Fibroblast of pulmonary artery (primary cell): ENCODE measurements at places on chromosomes 2 and 18.

DNA sequence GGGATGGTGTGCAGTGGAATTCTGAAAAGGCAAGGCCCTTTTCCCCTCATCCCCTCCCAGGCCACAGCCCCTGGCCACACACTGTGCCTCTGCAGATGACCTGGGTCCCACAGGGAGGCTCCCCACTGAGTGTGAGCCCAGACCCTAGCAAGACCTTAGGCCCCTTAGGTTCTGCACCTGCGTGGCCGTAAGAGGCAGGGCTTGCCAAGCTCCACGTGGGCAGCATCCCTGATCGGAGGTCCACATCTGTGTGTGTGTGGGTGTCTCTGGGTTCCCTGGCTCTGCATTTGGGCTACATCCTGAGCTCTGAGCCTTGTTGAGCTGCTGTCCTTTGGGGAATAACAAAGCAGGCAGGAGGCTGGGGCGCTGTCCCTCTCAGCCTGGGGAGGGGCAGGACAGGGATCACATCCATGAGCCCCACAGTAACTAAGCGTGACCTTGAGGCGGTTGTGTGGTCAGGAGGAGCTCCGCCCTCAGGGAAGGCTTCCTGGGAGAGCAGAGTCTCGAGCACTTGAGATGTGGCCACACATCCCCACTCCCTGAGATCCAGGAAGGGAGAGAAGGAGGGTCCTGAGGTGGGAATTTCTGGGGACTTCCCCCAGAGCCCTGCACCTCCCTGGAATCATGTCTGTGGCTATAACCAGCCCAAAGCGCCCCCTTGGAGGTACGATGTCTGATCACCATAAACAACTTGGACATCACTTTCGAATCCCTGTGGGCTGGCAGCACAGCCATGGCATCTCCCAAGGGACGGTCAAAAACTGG, 84.8 kb downstream of the STPG4 start:
- no peak for DNase-seq

GRCh38 chr2:223503746-223504145, 98.4 kb downstream of the SCG2 start:
- DNase-seq = no peak

DNA sequence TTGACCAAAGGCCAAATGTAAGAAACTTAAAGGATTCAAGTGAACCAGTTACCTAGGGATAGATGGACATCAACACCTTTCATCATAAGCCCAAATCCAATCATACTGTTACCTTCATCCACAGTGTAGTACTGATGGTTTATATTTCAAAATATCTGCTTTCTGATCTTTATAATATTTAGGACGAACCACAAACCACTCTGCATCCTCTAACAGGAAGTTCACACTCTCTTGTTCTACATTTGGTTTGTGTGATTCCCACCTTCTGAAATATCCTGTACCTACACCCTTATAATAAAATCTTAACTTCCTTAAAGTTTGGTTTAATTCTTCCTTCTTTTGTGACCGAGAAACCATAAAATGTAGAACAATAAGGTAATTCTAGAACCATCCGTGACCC, 535.7 kb upstream of the CHAC2 start:
- no peak for DNase-seq

GRCh38 chr2:108634576-108635160, 84.6 kb upstream of the RANBP2 start:
- no peak for DNase-seq

- peak; percentile 3 for DNase-seq
Measured at GRCh38 chr2:145957929-145958328, 1438.0 kb upstream of the ZEB2 start.

GRCh38 chr2:46865181-46865970, 50.2 kb downstream of the MCFD2 start:
- no peak for DNase-seq

DNA sequence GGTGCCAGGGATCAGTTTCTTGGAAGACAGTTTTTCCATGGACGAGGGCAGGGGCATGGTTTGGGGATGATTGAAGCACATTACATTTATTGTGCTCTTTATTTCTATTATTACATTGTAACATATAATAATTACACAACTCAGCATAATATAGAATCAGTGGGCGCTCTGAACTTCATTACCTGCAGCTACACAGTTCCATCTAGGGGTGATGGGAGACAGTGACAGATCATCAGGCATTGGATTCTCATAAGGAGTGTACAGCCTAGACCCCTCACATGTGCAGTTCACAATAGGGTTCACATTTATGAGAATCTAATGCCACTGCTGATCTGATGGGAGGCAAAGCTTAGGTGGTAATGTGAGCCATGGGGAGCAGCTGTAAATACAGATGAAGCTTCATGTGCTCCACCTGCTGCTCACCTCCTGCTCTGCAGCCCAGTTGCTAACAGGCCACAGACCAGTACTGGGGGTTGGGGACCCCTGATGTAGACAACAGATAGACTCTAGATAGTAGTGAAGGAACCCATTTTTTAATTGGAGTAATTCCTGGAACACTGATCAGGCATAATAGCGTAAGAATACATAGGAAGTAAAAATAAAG, 41.5 kb upstream of the MC4R start:
- peak; percentile 24 for DNase-seq

DNA sequence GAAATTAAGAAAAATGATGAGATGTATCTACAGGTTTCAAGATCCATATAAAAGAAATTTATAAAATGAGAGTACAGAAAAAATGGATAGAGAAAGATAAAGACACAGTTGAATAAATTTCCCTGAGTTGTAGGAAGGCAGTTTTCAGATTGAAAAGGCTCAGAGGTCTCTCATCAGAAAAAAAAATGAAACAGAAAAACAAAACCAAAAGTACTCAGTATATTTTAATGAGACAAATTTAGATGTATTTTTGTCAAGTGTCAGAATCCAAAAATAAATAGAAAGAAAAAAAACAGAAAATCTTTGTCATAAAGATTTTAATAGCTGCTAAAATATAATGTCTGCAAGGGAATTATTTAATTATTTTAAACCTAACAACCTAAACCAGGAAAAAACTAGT, 520.5 kb downstream of the KCNJ3 start:
- DNase-seq = no peak

DNA sequence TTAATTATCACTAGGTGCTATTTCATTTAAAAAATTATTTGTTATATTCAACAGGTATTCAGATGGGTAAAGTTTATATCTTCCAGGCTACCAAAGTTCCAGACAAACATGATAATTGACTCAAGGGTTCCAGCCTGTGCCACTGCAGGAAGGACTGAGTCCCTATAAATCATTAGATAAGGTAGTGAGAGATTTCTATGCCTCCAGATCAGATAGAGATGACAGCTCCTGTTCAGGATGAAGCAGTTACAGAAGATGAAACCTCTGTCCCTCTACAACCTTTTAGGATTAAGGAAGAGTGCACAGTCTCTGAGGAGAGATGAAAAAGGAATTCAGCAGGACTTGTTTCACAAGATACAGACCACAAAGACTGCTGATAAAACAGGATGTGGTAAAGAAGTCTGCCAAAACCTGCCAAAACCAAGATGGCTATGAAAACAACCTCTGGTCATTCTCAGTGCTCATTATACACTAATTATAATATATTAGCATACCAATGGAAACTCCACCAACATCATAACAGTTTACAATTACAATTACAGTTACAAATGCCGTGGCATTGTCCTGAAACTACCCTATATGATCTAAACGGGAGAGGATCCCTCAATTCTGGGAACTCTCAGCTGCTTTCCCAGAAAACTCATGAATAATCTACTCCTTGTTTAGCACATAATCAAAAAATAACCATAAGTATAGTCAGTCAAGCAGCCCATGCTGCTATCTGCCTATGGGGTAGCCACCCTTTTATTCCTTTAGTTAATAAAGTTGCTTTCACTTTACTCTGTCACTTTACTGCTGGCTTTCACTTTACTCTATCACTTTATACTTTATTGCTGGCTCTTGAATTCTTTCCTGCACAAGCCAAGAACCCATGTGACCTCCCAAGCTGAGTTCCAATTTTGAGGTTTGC, 288.5 kb downstream of the PDE11A start:
- DNase-seq = peak; percentile 71

DNA sequence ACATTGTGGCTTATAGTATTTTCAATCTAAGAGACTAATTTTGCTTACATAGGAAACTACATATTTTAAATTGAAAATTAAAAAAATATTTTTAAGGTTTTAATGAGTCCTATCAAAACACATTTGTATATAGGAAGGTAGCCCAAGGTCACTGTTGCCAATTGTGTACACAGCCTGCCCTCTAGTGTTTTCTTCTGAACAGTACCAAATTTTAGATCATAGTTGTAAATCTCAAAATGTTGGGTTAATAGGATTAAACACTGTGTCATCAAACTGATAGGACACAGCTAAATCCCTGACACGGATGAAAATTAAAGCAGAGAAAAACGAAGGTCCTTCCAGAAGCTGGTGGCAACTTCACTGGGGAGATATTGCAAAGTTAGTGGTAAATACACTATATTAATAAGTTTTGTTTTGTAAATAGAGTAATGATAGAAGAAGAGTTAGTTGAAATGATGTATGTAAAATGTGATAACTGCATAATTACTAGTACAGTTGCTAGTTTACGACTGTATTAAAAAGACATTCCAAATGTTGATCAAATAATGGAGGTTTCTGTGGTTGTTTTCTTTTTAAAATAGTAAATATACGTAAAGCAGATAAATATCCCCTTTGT, 19.7 kb downstream of the CLUL1 start:
- peak; percentile 77 for DNase-seq

DNA sequence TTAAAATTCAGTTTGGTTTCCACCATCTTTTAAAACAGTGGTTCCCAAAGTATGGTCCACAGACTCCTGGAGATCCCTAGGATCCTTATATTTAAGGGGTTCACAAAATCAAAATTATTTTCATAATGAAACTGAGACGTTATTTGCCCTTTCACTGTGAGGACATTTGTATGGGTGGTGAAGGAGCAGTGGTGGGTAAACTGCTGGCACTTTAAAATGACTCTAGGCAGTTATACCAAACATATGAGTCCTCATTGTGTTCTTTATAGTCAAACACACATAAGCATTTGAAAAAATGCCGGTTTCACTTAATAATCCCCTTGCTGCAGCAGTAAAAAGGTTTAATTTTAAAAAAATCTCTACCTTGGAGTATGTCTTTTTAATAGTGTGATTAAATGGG, 7.2 kb downstream of the SMAD4 start:
- DNase-seq = no peak

DNA sequence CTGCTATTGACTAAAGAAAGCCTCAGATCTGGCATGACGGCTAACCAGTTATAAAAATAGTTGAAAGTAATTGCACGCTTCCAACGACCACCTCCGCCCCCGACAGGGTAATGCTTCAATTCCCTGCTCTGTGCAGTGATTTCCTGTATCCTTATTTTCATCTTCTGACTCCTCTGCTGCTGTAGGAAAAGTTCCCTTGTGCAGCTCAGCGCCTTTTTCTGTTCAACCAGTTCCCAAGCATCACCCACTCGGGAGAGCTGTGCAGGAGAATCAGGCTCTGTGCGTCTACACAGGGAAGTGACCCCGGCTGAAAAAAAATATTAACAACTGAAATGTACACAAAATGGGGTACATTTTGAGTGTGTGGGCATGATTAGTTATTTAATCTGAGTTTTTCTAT, 91.3 kb upstream of the COPS8 start:
- no peak for DNase-seq

DNA sequence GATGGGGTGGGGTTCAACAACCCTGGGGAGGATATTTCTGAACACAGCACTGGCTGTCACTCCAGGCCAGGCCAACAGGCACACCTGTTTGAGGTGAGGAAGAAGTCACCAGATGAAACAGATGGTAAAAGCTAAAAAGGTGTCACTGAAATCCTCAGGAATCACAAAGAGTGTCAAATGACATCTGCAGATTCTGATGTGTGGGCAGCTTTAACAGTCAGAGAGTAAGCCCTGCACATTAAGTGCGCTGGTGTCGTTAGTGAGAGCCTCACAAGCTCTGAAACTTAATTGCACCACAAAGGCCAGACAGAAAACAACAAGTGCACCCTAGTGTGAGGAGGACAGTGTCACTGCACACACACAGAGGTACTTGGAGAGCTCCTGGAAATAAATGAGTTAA, 13.6 kb downstream of the FLACC1 start:
- no peak for DNase-seq

DNA sequence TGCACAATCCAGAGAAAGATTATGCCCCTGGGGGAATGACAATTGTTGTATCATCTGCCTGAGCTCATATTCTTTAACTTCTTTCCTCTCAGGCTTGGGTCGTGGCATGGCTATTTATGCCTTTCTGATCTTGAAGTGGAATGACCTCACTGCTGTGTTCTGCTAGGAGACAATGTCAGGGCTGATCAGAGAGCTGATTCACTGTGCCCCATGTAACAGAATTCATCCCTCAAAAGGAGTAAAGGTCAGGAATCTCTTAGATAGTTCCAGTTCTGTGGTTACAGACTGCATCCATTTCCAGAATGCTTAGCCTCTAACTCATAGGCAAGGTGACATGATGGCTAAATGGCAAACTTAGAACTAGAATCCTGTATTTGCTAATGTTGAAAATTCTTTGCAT, 511.7 kb upstream of the CNTNAP5 start:
- DNase-seq = no peak

GRCh38 chr18:37272226-37272625, 293.4 kb downstream of the CELF4 start:
- DNase-seq = no peak

GRCh38 chr2:126831234-126832005, 67.3 kb upstream of the TEX51 start:
- DNase-seq = peak; percentile 65

DNA sequence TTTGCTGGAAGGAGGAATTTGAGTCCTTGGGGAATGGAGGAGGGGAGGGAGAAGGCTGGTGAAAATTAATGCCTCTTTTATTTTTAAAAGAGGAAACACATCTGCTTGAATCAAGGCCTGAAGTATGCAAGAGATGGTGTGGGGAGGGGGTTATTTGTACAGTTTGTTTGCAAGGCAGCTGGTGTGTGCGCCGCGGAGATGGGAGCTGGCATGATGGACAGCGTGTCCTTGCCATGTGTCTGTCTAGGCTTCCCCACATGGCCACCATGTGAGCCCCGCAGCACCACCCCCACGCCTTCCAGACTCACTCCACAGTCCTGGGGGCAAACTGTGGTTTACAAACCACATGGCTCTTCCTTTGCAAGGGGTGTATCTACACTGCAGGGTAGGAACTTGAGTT, 154.8 kb upstream of the APCDD1 start:
- DNase-seq = no peak

DNA sequence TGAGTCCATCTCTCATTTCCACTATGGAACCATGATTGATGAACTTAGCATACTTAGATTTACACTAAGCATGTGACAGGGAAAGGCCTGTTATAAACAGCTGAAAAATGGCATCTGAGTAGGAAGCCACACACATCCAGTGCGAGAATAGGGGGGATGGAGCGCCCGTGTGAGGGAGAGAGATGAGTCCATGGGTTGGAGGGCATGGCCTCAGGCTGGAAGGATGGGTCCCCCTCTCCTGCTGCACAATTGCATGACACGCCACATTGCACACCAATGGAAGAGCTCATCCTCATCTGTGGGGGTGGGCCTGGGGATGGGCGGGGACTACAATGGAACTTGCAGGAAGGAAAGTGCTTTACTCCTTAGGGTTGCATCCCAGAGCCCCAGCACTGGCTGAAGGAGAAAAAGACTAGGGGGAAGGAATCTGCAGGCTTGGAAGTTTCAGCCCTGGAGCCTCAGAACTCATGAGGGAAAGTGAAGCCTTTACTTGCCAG, 46.4 kb upstream of the CXCR4 start:
- no peak for DNase-seq

- peak; percentile 81 for DNase-seq
Measured at GRCh38 chr18:12659904-12660605, 2.1 kb upstream of the SPIRE1 start.

- DNase-seq = peak; percentile 66
Measured at GRCh38 chr2:213119061-213119809, 32.2 kb downstream of the IKZF2 start.

GRCh38 chr18:36160959-36161371, 26.3 kb upstream of the MOCOS start:
- DNase-seq = no peak

- DNase-seq = no peak
Measured at GRCh38 chr2:45750001-45750400, 98.5 kb downstream of the PRKCE start.
